Hematopoietic multipotent progenitor cell treated with erythropoietin and hydrocortisone succinate and interleukin-3 and kit ligand, for 8 days (in vitro differentiated cells): ENCODE measurements at places on chromosomes 6 and 20.

DNA sequence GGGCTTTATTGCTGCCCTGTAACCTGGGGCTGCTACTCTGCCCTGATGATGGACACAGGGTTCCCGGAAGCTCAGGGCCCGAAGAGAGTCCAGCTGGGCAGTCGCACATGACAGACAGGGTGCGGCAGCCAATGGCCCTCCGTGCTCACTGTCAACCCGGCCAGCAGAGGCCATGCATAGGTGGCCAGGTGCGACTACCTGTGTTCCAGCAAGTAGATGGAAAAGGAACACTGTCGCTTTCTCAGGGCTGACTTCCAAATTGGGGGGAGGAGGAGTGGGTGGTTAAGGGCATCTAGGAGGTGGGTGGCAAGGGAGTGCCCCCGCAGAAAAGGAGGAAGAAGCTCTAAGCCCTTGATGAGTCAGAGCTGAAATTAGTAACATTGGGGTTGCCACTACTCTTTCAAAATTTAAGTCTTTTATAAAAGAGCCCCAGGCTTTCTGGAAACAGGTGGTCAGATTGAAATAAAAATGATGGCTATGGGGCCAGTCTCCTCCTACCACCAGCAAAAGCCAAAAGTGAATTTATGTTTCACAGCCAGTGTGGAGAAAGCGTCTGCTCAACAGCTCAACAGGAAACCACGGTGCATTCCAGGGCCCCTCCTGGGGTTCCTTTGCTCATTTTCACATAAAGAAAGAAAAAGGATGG lies 2.3 kb upstream of the RAMACL start:
- no peak for DNase-seq

DNA sequence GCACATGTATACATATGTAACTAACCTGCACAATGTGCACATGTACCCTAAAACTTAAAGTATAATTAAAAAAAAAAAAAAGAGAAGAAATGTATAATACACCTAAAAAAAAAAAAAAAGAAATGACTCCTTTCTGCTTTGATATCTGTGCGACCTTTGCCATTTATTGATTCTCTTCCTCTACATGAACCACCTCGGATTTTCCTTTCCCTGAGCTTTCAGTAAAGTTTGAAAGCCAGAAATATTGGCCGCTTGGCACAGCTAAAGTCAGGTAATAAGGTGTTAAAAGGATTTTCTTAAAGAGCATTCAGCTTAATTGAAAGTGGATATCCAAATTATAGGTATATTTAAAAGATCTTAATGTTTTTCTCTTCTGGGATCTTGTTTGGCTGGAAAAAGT lies 12.6 kb upstream of the ASCC3 start:
- DNase-seq: no peak

DNA sequence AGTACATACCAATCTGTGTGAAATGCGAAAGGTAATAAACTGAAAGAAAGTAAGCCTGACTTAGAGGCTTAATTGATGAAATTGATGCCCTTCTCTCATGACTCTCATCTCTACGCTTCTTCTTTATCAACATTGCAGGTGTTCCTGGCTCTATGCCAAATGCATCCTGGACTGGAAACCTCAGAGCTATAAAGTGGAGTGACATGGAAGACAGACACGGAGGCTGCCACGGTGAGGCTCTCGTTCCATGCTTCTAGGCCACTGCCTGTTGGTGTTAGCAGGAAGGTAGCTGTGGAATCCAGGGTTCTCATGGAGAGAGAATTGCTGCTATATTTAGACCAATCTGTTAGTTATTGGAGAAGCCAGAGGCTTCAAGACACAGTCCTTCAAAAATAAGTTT lies 73.2 kb downstream of the C6orf52 start:
- no peak for DNase-seq

- peak; percentile 37 for DNase-seq
Observed at GRCh38 chr20:31811796-31812728, 7.1 kb upstream of the MYLK2 start.

- DNase-seq: no peak
Observed at GRCh38 chr6:10627800-10628199, 66.6 kb downstream of the C6orf52 start.

- no peak for DNase-seq
Observed at GRCh38 chr20:58339741-58340140, 30.2 kb downstream of the RAB22A start.

GRCh38 chr6:153564803-153565202 lies 433.7 kb upstream of the RGS17 start:
- no peak for DNase-seq

DNA sequence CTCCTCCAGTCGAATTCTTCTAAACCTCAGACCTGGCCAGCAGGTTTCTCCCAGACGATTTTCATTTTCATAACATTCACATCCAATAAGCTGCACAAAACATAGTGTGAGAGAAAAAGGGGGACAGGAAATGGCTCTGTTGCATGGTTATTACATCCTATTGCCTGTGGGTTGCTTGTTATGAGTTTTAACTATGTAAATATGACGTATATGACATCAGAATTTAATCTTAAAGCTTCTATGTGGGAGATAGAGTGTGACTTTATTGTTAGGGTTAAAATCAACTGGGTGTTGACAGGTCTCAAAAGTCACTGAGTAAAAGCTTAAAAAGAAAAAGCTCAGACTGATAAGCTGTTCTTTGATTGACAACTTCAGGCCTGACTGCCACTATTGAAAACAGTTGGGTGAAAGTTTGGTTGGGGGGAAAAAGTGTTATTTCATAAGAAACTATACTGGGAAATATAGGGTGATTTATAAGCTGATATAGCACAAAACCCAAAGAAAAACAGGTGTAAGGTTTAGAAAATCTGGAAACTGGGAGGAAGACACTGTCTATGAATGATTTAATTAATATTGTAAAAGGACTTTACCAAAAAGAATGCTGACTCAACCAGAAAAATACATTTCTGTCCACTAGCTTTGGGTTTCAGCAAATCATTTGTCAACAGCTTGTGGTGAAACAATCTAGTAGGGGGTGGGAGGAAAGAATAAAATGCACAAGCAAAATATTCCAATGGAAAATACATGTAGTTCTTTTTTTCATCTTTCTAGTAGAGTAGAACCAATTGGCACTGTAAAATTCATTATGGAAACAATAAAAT lies 134.1 kb upstream of the CEP162 start:
- DNase-seq: no peak

DNA sequence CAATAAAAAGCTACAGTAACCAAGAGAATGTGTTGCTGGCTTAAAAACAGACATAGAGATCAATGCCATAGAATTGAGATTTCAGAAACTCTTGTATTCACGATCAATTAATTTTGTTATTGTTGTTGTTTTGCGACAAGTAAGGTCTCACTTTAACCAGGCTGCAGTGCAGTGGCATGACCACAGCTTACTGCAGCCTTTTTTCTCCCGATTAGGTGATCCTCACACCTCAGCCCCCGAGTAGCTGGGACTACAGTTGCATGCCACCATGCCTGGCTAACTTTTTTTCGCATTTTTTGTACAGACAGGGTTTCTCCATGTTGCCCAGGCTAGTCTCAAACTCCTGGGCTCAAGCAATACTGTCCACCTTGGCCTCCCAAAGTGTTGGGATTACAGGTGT lies 42.2 kb downstream of the RANBP9 start:
- DNase-seq: no peak

- DNase-seq: no peak
Observed at GRCh38 chr20:46311039-46311650, 2.8 kb upstream of the CDH22 start.

- DNase-seq: no peak
Observed at GRCh38 chr20:57936636-57937385, 227.0 kb upstream of the PMEPA1 start.

DNA sequence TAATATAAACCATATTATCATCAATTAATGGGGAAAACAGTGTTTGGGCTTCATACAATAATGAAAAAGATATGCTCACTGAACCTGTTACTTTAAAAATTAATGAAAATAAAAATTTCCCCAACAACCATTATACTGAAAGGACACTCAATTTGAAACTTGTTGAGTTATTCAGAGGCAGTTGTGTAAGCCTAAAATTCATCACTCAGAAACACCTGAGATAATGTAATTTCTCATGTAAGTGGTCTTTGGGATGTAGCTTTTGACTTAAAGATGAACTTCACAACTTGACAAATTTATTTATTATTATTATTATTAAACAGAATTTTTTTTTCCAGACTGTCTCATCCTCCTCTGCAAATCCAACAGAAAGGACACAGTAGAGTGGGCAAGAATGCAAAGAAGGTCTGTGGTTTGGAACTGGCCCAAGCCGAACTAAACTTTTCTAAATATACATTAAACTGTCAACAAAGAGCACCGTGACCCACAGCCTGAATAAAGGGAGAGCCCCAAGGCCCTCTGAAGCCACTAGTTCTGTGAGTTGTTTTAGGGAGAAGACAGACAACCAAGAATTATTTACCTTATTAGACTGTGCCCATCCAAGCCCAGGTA lies 32.2 kb upstream of the HEY2 start:
- no peak for DNase-seq

GRCh38 chr6:41157323-41157722 lies 3.2 kb upstream of the TREML1 start:
- no peak for DNase-seq
